ENCODE measurements at places on chromosomes 4 and X.

DNA sequence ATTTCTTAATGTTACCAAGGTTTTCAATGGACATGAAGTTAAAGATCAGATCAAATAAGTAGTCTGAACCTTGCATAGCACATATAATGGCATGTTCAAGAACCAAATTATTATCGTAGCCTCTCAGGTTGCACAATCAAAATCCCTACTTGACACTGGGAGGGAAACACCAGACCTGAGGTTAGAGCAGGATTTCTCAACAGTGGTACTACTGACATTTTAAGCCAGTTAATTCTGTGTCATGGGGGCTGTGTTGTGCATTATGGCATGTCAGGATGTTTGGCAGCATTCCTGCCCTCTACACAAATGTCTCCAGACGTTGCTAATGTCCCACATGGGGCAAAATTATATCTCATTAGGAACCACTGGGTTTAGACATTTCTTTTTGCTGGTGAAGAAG, 20.8 kb downstream of the RLIM start:
- no peak for DNase-seq

- DNase-seq: peak; percentile 65
These were observed 30.9 kb downstream of the NIPAL1 start for GRCh38 chr4:48047421-48047844.

DNA sequence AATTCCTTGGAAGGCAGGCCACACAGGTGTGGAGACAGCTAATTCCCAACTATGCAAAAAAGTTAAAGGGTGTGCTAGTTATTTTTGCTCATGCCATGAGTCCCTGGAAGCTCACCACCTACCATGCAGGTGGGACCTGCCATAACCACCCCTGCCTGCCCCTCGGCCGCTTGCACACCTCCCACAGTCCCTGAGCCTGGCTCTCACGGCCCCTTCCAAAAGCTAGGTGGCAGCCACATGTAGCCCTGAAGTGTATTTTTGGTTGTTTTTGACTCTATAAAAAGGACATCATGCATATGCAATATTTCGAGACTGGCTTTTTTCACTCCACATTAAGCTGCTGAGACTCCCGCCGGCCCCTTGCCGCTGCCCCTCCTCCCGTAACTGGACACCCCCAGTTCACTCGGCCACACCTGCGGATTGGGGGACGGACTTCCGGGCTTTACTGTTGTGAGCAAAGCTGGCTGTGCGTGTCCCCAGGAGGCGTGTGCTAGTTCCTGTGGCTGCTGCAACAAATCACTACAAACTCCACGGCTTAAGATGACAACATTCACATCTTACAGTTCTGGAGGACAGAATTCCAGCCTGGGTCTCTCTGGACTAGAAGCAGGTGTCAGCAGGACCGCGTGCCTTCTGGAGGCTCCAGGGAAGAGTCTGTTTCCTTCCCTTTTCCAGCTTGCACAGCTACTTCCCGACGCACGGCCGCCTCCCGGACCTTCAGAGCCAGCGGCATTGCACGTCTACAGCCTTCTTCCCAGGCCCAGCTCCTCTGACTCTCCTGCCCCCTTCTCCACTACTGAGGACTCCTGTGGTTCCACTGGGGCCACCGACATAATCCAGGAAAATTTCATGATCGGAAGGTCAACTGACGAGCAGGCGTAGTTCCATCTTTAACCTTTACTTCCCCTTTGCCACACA, 24.8 kb downstream of the ZFYVE28 start:
- no peak for DNase-seq

GRCh38 chr4:101019941-101020401, 327.4 kb downstream of the PPP3CA start:
- DNase-seq: no peak

DNA sequence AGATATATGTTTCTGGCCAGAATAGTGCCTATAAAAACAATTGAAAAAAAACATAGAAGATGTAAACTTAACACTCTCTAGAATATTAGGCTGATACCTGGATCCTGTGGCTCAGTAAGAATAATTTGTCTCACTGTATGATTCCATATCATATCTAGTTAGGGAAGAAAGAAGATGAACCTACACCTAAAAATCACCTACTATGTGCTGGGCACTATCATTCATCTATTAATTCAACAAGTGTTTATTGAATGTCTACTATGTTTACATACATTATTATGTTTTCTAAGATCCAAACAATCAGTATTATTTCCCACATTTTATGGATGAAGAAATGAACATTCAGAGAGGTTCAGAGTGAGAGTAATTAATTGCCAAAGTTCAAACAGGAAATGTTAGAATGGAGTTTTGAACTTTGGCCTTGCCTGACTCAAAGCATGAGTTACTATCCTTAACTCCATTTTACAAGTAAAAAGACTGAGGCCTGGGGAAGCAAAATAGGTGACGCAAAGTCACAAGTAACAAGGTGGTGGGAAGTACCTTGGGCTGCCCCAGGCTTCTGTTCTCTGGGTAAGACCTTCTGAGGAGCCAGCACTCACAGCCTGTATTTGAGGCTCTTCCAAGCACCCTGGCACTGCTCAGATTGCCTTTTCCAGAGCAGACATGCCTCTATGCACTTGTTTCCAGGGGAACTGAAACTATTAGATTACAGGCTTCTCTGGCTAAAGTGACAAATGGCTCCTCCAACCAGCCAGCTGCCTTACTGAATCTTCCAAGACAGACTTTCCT, 111.1 kb upstream of the ACSL4 start:
- DNase-seq: no peak

- peak; percentile 10 for DNase-seq
These were observed 672 bp downstream of the LONRF3 start for GRCh38 chrX:118974908-118975671.

- DNase-seq: no peak
These were observed 579.6 kb upstream of the IGFBP7 start for GRCh38 chr4:57689693-57690205.

- DNase-seq: no peak
These were observed 45.9 kb upstream of the RHOH start for GRCh38 chr4:40150932-40151331.

DNA sequence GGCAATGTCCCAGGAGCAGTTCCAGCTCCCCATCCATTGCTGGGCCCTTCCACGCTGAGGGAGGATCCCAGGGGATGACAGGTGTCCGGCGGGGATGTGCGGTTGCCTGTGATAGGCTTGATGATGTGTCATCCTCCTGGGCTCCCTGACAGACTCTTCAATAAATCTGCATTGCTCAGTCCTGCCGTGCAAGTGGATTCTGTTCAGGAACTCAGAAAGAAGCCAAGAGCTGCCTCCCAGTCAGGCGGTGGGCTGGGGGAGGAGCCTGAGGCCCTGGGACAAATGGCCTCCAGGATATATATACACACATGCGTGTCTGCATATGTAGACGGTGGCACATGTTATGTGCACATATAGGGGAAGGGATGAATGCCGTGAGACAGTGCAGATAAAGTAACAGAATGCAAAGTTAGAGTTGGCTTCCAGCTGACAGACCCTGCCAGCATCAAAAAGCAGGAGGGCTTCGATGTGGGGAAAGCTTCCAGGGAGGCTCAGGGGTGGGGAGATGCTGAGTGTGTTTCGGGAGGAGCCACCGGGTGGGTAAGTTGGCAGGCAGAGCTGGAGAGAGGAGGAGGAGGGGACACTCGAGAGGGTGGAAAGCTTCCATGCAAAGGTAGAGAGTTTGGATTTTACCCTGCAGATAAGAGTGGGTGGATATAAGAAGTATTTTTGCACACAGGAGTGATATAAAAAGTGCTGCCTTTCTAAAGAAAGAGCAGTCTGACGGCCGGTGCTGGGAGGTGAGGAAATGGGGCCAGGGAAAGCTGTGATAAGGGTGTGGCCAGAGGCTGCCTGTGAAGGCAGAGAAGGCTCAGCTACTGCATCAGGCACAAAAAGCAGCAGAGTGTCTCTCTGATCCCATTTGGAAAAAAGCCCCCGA, 28.5 kb upstream of the CRMP1 start:
- DNase-seq: no peak

- DNase-seq: no peak
These were observed 323.1 kb downstream of the NKX6-1 start for GRCh38 chr4:84176016-84176415.

Measured in activated CD8-positive, alpha-beta memory T cell treated with anti-CD3 and anti-CD28 coated beads for 4 hours (primary cell).